Cortex of kidney (tissue), 1 donor: ENCODE measurements at places on chromosomes 3 and 15.

DNA sequence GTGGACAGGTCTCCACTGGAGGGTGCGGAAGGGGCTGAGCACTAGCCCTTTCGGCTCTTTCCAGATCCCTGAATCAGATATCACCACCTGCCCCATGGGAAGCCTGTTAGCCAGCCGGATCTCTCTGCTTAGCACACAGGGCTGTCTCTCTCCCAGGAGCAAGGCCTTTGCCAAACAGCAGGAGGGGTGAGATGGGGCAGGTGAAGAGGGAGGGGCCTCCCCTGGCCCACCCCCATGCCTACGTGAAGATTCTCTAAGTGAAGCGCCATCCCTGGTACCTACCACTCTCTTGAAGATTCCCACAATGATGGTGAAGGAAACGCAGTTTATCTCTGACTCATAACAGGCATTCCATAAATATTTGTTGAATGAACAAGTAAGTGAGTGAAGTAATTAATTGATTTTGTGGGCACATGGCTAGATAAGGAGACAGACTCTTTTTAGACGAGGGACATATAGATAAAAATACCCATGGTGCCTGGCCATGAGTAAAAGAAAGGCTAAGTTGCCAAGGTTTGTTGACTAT, 19.6 kb upstream of the HCN4 start:
- no peak for DNase-seq

DNA sequence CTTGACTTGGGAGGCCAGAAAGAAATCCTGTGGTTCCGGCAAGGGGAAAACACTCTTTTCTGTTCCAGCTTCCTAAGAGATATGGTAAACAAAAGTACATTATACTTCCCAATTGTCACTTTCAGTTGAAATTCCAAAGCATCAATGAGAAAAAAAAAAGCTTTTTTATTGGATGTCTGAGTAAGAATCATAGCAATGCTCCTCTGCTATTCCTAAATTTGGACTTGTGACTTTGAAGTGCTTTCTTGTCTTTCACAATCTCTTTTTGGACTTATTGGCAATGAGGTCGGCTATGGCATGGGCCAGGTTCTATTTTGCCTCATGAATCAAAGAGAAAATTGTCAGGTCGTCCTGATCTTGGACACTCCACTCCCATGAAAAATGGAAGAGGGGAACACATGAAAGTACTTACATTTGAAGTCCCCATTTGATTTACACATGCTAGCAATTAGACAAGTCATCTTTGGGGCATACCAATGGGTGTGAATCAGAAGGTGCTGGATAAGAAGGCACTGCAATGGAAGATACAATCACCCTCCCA, 170.5 kb downstream of the GREM1 start:
- DNase-seq = no peak

DNA sequence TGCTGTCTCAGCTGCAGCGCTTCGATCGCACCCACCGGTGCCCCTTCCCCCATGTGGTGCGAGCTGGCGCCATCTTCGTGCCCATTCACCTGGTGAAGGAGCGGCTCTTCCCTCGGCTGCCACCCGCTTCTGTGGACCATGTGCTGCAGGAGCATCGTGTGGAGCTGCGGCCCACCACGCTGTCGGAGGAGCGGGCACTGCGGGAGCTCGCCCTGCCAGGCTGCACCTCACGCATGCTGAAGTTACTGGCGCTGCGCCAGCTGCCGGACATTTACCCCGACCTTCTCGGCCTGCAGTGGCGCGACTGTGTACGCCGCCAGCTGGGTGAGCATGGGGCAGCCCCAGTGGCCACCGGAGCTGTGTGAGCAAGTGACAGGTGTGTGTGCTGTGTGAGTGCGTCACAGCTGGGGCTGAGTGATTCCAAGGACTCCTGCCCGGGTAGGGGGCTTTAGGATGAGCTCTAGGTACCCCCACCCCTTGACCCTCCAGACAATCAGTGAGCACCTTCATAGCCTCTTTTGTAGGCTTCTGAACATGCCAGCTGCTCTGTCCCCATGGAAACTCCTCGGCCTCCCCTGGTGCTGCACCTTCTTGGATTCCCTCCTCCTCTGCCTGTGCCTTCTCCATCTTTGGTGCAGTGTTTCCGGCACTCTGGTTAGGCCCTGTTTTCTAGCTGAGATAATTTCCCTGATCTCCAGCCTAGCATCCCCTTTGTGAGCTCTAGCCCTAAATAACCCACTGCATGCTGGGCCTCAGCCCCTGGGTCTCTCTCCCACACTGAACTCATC, 7.0 kb downstream of the C15orf39 start:
- no peak for DNase-seq

DNA sequence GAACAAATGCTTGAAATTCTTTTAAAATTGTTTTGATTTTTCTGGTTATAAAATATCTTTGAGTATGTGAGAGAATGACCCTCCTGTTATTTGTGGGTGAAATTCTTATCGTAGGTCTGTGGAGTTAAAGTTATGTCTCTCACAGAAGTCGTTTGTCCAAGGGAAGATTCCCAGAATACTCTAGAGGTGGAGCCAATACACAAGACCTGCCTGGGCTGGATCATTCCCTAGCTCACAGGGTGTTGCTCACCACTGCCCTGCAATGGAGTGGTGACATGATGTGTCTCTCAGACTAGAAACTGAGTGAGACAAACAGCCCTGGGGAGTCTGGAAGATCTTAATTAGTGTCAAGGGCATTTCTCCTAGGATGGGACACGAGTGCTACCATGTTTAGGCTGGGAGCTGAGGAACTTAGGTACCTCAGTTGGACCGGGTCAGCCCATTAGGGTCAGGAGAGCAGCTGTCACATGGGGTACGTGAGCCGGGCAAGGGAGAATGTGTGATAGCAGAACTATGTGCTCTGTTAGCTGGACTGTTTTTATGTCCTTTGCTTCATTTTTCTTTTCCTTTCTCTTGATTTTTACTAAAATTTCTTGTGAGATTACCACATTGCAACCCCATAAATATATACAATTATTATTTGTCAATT, 53.6 kb upstream of the MYO5C start:
- DNase-seq = no peak

- DNase-seq = no peak
Observed at GRCh38 chr3:46665763-46666452, 27.6 kb downstream of the ALS2CL start.

- no peak for DNase-seq
Observed at GRCh38 chr15:43220991-43221403, at the start of gene EPB42. Gene EPB42 (minus strand): TSS chr15:43221018. CDS start chr15:43220825, 193 bp downstream.

DNA sequence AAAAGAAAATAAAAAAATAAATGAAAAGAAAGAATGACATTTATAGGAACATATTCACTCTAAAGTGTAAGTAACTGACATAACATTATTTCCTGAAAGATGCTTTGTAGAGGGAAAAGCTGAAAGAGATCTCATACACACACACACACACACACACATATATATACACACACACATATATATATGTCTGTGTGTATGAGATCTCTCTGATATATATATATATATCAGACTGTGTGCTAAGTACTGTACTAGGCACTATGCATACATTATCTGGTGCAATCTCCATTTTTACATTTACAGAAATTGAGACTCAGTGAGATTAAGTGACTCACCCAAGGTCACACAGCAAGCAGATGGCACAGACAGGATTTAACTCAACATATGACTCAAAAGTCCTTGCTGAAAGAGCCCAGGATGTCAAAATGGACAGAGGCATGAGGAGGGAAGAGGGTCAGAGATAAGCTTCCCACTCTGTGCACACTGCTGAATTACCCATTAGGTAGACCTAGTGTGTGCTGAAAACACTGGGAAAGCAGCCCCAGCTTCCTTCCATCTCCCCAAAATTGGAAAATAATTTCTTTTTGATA, 15.0 kb downstream of the BHLHE40 start:
- no peak for DNase-seq

DNA sequence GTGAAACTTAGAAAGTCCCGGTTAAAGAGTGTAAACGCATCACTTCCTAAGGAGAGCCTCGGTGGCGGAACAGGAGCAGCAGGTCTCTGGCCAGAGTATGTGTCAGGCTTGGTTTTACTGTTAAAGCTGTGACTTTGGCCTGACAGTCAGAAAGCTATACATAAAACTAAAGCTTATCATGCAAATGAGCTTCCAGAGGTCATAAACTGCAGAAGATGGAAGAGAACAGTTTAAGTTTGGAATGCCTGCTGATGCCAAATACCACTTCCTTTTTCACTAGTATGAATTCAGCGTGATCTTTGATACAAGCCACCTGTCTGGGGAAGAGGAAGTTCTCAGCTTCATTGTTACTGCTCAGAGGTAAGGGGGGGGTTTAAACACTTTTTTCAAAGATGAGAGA, 125.1 kb upstream of the CTDSPL start:
- no peak for DNase-seq

GRCh38 chr3:11120091-11120805, 34.0 kb upstream of the HRH1 start:
- DNase-seq = no peak

- no peak for DNase-seq
Observed at GRCh38 chr3:188126276-188126675, 27.7 kb upstream of the LPP start.

DNA sequence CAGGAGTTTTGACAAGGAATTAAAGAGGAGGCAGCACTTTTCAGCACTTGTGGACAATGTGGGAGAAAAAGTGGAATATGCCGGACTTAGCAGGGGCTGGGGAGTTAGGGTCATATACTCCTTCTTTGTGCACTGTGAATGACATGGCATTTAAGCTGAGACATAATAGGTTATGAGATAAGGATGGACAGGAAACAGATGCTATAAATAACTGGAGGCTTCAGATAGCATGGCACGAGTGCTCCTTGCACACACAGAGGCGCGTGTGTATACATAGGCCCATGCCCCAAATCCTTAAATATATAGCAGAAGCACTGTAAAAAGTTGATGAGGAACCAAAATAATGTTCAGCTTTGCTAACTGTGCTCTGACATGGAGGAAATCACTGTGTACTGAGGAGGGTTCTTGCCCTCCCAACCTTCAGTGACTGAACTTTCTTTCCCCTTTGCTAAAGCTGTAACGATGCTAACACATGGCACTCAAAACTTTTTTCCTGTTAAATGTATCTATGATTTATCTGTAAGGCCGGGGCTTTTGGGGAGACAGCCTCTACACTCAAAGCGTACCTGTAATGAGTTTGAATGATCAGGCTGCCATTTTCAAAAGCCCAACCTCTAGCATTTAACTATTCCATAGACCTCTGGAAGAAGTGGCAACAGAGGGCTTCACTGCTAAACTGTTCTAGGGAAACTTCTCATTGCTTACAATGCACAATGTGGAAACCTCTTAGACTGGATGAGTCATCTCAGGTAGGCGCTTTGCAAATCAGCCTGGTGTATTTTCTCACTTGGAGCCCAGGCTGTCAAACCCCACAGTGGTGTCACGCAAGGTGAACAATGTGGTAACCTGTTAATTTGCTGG, 784.6 kb downstream of the NR2F2 start:
- DNase-seq = no peak

DNA sequence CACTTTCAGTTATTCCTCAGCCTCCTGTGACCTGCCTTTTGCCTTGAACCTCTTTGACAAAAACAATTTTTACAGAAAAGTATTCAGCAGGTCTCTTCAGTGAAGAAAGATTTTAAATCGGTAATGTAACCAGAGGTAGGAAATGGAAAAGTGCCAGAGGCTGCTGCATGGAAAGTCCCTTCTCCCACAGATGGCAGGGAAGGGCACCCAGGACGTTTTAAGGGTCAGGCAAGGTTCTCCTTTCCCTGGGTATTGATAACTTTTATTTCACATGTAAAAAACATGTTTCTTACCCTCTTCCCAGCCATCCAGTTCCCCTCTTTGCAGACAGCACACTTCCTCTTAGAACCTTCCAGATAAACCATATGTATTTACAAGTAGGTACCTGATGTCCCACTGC, 185.6 kb downstream of the OR4M2 start:
- DNase-seq = no peak
